Right renal pelvis (tissue), 4 donors: ENCODE measurements at places on chromosomes 12 and 14.

DNA sequence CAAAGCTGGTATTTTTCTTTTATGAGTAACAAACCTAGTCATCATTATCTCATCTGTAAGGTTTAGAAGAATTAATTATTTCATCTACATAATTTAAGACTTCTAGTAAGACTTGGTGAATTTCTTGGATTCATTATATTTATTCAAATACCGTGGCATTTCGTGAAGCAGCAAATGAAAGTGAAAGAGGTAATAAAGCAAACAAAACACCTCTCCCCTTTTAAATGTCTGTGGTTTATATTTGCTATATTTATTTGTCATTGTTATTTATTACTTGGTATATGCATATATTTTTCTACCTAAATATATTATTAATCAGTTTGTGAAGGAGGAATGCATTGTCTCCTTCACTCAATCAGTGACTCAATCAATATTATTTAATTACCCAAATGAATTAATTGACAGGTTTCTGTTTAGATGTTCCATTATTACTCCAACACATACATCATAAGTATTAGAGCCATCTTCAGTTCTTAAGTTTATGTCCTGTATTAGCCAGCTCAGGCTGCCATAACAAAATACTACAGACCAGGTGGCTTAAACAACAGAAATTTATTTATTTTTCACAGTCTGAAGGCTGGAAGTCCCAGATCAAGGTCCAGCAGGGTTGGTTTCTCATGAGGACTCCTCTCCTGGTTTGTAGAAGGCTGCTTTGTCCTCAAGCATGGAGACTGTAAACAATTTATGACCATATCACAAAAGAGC is 6.6 kb downstream of the CFAP54 start:
- no peak for DNase-seq

- no peak for DNase-seq
Observed at GRCh38 chr12:86456241-86456640, 200.1 kb upstream of the MGAT4C start.

GRCh38 chr14:104367866-104368750 is 211.5 kb upstream of the C14orf180 start:
- no peak for DNase-seq

DNA sequence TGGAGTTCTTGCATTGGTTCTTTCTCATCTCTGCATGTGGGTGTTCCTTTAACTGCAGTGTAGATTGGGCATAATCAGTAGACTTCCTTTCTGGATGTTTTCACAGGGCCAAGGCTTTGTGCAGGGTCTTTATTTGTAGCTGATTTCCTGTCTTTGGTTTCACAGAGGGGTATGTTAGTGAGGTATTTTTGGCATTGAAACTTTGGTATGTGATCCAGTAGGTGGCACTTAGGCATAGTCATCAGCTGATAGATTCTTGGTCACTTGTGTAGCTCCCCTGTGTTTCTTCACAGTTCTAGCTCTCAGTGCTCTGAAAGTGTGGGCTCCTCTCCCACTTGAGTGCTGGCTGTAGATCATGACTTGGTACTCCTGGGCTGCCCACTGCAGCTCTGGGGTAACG is 52.7 kb upstream of the LMO3 start:
- no peak for DNase-seq

DNA sequence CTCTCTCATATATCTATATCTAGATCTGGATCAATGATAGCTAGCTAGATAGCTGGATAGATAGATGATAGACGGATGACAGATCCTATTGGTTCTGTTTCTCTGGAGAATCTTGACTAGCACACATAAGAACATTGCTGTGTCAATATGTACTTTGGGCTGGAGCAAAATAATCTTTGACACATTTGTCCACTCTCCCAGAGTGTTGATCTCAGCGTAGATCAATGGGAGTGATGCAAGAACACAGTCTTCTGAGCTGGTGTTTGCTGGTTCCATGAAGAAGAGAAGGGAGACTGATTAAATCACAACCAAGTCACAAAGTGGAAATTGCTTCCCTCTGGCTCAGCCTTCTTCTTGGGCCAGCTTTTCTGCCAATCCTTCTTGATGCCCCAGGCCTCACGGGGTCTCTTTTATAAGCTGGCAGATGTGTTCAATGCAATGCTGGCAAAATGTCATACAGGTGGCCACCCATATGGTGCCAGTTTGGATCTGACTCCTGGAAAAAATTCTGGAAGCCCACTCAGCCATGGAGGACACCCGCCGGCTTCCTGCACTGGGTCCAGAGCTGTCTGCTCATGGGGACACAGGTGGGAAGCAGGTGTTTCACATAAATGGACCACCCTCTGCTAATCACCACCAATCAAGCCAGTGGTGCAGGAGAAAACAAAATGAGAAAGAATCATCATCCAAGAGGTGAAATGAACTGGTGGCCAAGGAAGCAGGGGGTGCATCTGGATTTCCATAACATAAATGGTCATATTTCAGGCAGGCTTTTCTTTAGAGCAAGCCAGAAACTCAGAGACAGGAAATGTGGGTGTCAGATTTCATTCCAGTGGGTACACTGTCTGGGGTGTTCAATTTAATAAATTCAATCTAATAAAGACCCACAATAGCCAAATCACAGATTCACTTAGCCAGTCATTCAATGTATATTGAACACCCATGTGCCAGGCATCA is 310.3 kb downstream of the DPF3 start:
- DNase-seq = no peak

GRCh38 chr12:8996682-8997405 is 7.5 kb downstream of the KLRG1 start:
- no peak for DNase-seq

GRCh38 chr12:124764451-124764850 is 99.2 kb downstream of the SCARB1 start:
- no peak for DNase-seq

GRCh38 chr12:57342207-57342691 is 88.6 kb downstream of the R3HDM2 start:
- no peak for DNase-seq

DNA sequence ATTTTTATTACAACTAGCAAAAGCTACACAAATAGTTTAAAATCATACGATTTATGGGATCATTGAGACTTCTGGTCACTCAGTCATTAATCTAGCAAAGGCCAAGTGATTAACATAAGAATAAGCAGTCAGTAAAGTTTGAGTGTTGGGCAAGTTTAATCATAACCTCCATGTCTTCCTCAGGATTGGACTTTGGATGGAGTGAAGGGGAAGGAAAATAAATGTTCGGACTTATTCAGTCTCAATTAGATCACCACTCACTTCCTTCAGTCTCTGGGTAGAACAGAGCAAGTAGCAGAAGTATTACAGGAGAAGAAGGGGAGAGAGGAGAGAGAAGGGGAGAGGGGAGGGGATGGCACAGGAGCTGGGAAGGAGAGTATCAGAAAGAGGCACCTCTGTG is 31.4 kb downstream of the CPM start:
- no peak for DNase-seq

DNA sequence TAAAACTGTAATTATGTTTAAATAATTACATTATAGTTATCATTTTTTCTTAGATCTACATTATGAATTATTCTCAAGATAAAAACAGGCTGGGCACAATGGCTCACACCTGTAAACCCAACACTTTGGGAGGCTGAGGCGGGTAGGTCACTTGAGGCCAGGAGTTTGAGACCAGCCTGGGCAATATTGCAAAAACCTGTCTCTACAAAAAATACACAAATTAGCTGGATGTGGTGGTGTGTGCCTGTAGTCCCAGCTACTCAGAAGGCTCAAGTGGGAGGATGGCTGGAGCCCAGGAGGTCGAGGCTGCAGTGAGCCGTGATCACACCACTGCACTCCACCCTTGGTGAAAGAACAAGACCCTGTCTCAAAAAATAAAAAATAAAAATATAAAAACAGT is 40.3 kb upstream of the KCNJ8 start:
- no peak for DNase-seq

DNA sequence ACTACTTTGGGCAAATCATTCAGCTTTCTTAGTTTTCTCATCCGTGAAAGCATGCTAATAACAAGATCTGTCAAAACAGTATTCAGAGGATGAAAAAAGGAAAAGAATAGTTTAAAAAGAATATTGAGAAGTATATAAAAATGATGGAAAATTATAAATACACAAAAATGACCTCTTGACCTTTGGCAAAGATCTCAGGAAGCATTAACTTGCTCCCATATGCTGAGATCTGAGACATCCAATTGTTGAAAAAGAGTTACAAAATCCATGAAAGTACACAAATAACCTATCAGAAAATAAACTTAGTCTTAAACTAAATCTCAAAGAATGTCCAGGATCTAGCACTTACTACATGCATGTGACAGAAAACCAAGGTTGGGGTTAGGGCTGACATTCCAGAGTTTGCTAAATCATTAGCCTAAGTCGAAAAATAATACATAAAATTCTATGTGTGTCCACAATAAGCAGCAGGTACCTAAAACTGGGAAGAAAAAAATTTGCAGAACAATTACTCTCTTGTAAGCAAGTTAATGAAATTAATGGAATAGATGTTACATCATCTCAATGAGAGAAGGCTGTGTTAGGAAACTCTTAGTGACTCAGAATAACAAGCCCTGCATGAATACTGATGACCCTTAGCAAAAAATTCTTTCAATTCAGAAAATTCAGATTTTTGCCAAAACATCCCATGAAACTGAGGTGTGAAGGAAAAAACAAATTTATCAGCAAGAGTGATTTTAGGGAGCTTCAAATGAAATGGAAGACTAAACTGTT is 3.4 kb downstream of the PAH start:
- no peak for DNase-seq

GRCh38 chr12:14394317-14395073 is 29.0 kb downstream of the ATF7IP start:
- peak; percentile 38 for DNase-seq

DNA sequence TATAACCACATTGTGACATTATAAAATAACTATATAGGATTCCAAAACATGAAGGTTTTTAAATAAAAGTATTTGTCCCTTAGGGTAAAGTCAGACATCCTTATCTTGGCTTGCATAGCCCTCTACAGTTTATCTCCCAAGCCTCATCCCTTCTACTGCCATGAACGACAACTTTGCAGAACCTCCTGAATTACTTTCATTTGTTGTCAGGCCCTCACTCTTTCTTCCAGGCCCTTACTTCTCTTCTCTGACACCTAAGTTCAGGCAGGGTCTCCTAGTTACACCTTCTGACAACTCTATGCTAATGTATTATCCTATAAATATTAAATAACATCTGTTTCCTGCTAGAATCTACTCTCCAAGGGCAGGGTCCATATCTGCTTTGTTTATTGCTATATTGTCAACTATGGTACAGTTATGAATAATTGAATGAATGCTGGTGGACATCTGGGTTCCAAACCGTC is 115.7 kb upstream of the MDM1 start:
- no peak for DNase-seq

DNA sequence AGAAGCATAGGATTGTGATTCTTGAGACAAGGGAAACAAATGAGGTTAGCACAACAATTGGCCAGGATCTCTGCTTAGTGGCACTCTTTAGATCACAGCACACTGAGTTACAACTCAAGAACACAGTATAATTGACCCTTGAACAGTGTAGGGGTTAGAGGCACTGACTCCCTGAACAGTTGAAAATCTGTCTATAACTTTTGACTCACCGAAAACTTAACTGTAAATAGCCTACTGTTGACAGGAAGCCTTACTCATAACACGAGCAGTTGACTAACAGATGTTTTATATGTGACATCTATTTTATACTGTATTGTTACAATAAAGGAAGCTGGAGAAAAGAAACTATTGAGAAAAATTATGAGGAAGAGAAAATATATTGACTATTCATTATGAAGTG is 296.1 kb downstream of the RERGL start:
- DNase-seq = no peak

DNA sequence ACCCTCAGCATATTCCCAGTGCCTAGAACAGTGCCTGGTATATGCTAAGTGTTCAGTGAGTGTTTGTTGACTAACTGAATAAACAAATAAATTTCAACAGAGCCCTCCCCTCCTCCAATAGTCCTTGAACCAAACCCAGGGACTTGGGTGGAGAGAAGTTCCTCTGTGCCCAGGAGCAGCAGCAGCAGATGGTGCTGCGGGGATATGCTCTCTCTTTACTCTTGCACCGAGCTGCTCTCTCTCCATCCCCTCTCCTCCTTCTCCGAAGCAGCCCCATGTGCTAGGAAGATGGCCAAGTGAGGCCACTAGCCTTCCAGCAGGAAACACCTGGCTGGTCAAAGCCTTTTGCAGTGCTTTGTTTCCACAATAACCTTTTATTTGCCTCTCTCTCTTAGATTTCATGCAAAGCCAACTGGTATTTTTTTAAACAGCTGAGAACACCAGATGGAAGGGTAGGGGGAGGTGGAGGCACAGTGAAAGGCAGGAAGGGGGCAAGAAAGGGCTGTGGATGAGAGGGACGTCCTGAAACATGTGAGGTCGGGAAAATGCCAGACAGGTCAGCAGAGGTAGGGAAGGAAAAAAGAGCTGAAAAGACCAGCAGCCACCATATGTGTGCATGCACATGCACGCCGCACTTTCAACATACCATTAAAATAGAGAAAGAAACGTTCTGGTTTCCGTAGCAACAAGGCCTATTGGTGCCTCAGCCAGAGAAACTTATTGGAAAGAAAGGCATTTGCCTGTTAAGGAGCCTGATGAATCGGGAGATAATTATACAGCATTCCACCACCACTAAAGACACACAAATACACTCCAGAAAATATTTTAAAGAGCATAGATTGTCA is 78.9 kb downstream of the EMP1 start:
- no peak for DNase-seq

DNA sequence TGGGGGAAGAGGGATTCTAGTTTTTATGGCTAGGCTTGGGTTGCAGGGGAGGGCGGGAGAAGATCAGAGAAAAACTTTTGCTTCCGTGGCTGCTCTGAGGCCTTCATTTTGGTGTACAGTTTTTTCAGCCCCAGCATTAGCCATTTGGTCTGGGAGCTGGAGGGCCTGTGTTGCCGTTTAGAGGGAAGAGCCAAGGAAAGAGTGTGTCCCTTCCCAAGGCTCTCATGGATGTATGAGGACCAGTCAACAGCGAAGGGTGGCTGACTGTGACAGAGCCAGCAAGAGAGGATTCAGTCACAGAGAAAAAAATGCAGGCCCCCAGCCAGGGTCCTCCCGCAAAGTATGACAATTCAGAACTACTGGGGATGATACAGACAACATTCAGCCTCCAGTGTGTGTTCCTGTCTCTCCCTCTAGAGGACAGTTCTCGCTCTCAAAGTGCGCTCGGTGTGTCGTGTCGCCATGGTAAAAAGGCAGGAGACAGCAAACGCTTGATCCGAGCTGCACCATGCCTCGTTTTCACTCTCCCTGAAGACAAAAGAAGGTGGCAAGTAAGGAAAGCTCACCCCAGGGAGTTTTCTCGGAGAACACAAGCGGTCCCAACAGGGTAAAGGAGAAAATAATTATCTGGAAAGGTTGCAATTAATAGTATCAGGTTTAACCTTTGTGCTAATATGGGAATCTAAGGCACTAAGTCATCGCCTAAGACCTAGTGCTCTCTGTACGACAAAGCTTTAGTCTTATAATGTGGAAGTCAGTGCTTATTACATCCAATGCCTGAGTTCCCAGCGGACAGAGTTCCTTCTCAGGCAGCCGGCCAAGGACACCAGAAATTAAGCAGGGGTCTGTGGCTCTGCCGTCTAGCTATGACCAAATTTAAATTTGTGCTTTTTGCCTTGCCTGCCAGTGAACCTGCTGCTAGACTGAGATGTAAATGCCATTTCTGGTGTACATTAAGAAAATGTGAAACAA is 157.3 kb upstream of the PLXNC1 start:
- peak; percentile 54 for DNase-seq

- no peak for DNase-seq
Observed at GRCh38 chr12:124017064-124017463, 44.0 kb downstream of the ZNF664 start.

GRCh38 chr12:27906658-27907473 is 65.7 kb downstream of the PTHLH start:
- DNase-seq = no peak
